Ecto neural progenitor cell (in vitro differentiated cells): ENCODE measurements at places on chromosomes 1 and 21.

GRCh38 chr1:230857077-230857476, 11.2 kb downstream of the C1orf198 start:
- DNase-seq, result no peak

GRCh38 chr1:92923664-92924063, 37.6 kb downstream of the DIPK1A start:
- DNase-seq, result no peak

- DNase-seq, result no peak
These were observed 116.2 kb downstream of the EIF4G3 start for GRCh38 chr1:21060523-21060922.

GRCh38 chr1:16076865-16077238, 3.4 kb upstream of the FAM131C start:
- DNase-seq, result no peak

GRCh38 chr1:91123319-91123718, 101.5 kb upstream of the ZNF644 start:
- no peak for DNase-seq

DNA sequence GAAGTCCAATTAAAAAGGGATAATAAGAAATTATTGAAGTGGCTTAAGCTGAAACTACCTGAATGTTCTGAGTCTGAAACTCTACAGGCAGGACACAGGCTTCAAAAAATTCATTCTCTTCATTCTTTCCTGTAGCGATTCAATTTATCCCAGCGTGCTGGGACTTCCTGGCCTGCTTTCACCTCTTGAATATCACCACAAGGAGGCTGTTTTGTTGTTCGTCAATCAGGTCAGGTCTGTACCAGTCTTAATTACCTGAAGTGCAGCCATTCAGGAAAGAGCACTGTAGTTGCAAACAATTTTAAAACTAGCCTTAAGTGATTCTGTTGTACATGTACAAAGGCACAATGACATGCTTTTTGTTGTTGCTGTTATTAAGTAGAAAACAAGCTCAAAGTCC, 38.4 kb downstream of the FYB2 start:
- DNase-seq, result no peak

- no peak for DNase-seq
These were observed 53.5 kb downstream of the CLSTN1 start for GRCh38 chr1:9770298-9770697.
